ENCODE measurements at places on chromosomes 3 and 15.

DNA sequence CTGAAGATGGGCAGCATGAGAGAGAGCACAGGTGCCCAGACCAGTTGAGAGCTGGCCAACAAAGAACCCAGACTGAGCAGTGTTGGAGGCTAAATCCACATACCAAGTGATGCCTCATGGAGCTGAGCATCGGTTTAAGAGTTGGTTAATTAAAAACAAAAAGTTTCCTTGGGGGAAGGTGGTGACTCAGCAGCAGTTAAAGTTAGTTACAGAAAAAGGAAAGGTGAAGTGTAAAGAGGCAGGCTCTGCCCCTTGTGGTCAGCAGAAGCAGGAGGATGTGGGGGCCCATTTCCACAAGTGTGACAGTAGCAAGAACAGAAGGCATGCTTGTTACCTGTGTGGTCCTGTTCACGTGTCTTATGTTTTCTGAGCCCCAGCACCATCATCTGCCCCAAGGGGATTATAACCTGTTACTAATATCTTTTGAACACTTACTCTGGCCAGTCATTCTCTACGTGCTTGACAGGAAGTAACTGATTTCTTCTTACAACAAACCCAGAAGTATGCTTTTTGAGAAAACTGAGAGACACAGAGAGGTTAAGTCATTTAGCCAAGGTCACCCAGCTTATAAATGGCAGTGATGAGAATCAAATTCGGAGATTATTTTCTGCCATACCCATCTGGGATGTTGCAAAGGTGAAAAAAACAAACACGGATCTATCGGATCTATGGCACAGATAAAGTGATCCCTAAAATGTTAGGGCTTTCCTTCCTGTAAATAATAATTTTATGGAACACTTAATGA lies 91.0 kb downstream of the EPHB1 start:
- peak; percentile 9 for DNase-seq

- DNase-seq, result no peak
Measured at GRCh38 chr3:114421204-114421603, 127.4 kb downstream of the TIGIT start.

DNA sequence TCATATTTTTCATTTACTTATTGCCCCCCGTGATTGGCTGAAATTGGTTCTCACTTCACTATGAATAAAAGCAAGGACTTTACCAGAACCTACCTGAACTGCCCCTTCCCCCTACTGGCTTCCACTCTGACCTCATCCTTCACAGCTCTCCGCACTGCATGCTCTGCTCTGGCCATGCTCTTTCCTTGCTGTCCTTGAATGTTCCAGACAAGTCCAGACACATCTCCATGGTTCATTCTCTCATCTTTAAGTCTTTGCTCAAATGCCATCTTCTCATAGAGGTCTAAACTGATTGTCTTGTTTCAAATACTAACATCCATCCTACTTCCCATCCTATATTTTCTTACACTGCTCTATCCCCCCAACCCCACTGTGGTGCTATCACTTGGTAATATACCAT lies 129.4 kb downstream of the CHST2 start:
- no peak for DNase-seq

DNA sequence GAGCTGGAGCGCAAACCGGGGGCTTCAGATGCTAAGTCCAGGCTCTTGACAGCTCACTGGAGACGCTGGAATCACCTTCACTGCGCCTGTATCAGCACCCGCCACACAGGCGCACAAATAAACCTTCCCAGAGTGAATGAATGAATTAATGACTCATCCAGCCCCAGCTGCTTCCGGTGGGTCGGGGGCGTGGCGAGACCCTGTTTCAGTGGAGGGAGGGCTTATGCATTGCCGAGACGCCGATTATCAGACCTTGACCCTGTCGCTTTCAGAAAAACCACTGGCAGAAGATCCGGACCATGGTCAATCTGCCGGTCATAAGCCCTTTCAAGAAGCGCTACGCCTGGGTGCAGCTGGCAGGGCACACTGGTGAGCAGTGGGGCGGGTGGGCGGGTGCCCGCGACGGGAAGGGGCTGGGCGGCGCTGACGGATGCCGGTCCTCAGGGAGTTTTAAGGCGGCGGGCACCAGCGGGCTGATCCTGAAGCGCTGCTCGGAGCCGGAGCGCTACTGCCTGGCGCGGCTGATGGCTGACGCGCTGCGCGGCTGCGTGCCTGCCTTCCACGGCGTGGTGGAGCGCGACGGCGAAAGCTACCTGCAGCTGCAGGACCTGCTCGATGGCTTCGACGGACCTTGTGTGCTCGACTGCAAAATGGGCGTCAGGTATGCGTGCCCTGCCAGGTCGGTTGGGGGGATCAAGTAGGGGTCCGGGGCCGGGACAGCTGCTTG lies 7.7 kb downstream of the ITPKA start:
- DNase-seq, result no peak

GRCh38 chr3:185371306-185372074 lies 8.6 kb downstream of the MAP3K13 start:
- no peak for DNase-seq

DNA sequence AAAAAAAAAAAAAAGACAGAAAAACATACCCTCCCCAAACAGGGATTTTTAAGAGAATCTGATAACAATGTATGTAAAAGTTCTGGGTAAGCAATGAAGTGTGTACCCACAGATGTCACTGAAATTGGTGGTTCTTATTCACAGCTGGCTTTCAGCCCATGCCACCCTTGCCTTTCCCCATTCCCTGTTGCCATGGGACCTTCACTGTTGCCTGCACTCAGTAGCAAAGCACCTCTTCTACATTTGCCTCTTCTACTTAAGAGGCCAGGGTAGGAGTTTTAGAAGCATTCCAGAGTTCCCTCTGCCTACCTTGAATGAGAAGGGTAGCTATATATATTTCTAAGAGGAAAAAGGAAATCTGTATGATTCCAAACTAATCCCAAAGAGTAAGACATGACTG lies 57.4 kb downstream of the FMN1 start:
- DNase-seq, result no peak

GRCh38 chr3:12190221-12190807 lies 31.6 kb upstream of the TIMP4 start:
- DNase-seq, result no peak

Data from astrocyte of the spinal cord (primary cell).